ENCODE measurements at places on chromosomes 13 and 19.
A peak's percentile ranks its signal among the peaks of the same experiment; 100 is the strongest.

DNA sequence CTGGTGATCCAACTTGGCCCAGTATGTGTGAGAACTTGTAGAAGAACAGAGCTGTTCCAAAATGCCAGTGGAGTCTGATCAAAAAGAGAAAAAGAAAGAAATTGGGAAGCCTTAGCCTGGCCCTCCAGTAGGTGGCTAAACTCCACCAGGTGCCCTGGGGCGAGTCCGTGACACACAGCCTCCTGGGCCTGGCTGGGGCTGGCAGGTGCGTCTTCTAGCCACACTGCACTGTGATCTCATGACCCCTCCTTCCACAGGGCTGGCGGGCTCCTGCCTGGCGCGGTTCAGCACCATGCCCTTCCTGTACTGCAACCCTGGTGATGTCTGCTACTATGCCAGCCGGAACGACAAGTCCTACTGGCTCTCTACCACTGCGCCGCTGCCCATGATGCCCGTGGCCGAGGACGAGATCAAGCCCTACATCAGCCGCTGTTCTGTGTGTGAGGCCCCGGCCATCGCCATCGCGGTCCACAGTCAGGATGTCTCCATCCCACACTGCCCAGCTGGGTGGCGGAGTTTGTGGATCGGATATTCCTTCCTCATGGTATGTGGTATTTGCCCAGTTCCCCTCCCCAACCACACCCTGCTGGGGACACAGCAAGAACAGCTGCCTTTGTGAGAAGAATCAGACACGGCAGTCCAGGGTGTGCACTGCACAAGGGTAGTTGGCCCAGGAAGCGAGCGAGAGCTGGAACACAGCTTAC, 53.7 kb downstream of the RAB20 start:
- DNase-seq: no peak

GRCh38 chr13:19767966-19768365, 14.8 kb downstream of the PSPC1 start:
- no peak for DNase-seq

DNA sequence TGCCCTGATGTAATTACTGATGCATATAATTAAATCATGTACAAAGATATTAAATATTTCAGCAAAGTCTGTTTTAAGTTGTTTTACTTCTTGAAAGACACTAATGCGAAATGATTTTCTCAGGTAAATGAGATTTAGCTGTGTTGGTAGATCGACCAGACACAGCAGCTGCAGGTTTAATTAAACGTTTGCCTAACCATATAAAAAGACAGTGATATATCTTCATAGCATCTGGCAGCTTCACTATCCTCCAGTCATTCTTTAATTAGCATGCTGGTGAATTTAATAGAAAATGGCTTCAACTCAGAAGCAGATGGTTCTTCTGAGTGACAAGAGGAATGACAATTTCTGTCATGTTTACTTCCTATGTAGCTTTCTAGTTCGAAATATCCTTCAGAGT, 69.3 kb downstream of the NHLRC3 start:
- no peak for DNase-seq

DNA sequence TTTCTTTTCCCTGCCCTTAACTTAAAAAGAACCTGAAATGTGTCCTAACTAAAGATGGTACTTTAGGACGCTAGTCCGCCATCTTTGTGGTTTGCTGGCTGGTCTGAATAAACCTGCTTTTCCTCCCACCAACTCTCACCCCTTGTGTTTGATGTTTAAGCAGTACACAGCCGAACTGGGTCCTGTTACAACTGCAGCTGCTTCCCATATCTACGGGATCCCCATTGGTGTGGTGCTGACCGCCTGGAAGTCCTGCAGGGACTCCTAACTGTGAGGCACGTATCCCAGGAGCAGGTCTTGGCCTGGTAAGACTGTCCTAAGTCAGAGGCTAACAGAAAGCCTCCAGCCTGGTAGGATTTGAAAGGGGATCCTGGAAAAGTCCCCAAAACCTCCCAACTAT, 40.9 kb upstream of the VSTM2B start:
- peak; percentile 17 for DNase-seq

GRCh38 chr13:97448503-97449251, 14.7 kb downstream of the RAP2A start:
- no peak for DNase-seq

DNA sequence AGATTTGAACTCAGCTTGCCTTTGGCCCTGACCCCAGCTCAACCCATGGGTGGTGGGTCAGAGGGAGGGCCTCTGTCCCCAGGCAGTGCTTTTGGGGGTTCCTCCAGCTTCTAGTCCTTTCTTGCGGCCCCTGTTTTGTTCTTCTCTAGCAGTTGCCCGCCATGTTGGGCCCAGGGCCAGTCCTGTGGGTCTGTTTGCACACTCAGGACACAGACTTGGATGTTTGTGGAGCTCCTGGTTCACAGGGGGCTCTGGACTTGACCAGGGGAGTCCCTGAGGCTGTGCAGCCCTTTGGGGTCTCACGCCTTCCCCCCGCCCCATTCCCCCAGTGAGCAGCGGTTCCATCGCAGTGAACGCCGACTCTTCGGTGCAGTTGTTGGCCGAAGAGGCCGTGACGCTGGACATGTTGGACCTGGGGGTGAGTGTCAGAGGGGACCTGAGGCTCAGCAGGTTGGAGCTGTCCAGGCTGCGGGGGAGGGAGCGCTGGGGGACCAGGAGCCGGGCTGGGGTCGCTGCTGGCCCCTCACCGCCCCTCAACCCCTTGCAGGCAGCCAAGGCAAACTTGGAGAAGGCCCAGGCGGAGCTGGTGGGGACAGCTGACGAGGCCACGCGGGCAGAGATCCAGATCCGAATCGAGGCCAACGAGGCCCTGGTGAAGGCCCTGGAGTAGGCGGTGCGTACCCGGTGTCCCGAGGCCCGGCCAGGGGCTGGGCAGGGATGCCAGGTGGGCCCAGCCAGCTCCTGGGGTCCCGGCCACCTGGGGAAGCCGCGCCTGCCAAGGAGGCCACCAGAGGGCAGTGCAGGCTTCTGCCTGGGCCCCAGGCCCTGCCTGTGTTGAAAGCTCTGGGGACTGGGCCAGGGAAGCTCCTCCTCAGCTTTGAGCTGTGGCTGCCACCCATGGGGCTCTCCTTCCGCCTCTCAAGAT, 2.5 kb downstream of the ATP5F1D start:
- DNase-seq: peak; percentile 94

- no peak for DNase-seq
These were observed 50.6 kb upstream of the USPL1 start for GRCh38 chr13:30567072-30567471.

- DNase-seq: no peak
These were observed 195.2 kb downstream of the UQCRFS1 start for GRCh38 chr19:29017788-29018187.

DNA sequence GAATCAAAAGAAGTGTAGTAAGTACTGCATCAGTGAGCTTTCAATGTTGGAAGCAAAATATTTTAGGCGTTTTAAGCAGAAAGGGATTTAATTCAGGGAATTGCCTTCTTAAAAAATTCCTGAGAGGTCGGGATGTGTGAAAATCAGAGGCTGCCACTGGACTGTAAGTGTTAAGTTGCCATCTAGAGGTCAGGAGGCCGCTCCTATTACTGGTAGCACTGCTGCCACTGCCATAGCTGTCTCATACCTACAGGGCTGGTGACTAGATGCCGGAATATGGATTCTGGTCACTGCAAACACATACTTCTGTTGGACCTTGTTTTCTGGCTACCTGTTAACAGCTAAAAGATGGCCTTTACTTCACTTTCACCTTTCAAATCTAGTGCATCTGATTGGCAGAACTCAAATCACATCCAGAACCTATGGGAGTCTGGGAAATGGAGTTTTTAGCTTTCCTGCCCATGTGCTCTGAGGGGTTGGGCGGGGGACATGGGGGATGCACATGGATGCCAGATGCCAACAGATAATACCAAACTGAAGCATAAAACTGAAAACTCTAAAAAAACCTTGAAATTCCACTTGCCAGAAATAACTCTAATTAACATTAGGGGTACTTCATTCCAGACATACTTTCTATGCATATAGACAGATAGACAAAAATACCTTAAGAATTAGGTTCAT, 29.8 kb downstream of the DGKH start:
- DNase-seq: no peak

GRCh38 chr19:24029941-24030636, 56.9 kb upstream of the ZNF254 start:
- DNase-seq: no peak

DNA sequence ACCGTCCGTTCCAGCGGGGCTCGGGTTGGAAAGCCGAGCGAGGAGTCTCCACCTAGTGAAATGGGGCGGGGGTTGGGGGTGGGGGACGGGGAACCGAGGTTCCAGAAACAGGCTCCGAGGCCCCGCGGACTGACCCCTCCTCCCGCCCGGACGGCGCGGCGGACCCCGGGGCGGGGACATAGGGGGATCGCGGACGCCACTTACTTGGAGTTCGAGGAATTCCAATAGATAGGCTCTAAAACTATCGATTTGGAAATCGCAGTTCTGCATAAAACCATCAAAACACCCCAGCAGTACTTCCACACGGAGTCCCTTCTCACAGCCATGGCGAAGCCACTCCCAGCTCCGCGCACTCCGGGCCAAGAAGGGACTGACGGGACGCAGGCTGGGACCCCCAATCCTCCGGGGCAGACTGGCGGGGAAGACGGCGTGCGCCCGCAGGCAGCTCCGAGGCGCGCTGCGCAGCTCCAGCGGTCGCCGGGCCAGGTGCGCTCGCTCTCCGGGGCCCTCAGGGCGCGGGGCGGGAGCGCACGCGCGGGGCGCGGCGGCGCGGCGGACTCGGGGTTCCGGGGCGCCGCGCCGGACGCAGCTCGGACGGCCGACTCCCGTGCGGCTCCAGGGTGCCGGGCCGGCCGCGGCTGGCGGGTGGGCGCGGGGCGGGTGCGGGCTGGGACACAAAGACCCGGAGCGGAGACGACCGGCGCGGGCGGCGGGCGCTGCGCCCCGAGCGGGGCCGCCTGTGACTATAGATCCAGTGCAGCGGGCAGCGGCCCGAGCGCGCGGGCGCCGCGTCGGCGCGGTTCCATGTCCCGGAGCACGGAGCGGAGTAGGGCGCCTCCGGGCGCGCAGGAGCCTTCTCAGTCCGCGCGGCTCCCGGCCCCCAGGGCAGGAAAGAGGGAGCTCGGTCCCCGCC, 567 bp downstream of the EFNB2 start:
- peak; percentile 70 for DNase-seq

GRCh38 chr13:62407871-62408270, 992.2 kb upstream of the PCDH20 start:
- DNase-seq: no peak

DNA sequence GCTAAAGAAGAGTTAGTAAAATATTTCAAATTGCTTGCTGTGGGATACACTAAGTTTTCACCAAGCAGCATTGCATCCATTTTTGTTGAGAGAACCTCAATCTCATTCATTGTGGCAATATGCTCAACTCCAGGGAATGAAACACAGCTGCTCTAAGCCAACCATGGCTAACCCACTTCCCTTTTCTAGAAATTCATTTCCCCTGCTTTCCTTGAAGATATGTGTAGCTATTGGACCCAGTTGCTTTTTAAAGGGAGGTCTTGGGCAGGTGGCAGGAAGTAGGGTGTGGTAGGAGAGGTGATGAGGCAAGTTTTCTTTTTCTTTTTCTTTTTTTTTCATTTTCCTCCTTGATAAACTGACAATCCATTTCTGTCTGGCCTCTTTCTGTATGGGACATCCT, 452.2 kb downstream of the FGF14 start:
- DNase-seq: no peak

- DNase-seq: no peak
These were observed 74.4 kb upstream of the FARP1 start for GRCh38 chr13:98068521-98068920.
